ENCODE measurements at places on chromosomes 3 and 15.

- DNase-seq = no peak
Observed at GRCh38 chr15:78322243-78322642, 17.9 kb upstream of the CRABP1 start.

DNA sequence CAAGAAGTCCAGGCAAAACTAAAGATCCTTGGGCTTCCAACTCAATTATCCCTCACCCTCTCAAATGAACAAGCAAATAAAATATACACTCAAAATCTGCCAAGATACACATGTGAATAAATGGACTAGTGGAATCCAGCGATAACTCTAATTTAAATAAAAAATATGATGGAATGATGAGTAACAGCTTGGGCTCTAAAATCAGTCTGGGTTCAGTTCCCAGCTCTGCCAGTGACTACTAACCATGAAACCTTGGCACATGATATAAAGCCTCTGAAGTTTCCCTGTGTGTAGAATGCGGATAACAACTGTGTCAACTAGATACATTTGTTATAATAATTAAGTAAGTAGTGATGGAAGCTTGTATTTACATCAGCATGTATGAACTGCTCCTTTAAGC lies 81.3 kb downstream of the CADPS start:
- DNase-seq = no peak

GRCh38 chr3:77025471-77025870 lies 14.4 kb upstream of the ROBO2 start:
- DNase-seq = no peak

DNA sequence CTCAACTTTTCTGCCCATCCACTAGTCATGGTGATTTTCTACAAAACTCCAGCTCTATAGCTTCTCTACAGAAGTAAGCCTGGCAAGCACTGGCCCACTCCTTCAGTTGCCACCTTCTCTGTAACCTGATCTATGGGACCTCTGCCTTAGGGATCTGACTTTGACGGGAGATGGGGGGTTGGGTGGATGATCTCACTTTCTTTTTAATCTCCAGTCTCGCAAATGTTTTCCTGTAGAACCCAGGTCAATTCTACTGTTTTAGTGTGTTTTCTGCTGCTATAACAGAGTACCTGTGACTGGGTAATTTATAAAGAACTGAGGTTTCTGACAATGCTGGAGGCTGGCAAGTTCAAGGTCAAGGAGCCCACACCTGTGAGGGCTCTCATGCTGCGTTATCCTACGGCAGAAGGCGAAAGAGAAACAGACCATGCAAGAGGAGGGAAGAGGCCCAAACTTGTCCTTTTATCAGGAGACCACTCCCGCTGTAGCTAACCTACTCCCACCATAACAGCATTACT lies 189.9 kb upstream of the THRB start:
- DNase-seq = no peak

- no peak for DNase-seq
Observed at GRCh38 chr15:41648770-41649169, 11.4 kb upstream of the MGA start.

DNA sequence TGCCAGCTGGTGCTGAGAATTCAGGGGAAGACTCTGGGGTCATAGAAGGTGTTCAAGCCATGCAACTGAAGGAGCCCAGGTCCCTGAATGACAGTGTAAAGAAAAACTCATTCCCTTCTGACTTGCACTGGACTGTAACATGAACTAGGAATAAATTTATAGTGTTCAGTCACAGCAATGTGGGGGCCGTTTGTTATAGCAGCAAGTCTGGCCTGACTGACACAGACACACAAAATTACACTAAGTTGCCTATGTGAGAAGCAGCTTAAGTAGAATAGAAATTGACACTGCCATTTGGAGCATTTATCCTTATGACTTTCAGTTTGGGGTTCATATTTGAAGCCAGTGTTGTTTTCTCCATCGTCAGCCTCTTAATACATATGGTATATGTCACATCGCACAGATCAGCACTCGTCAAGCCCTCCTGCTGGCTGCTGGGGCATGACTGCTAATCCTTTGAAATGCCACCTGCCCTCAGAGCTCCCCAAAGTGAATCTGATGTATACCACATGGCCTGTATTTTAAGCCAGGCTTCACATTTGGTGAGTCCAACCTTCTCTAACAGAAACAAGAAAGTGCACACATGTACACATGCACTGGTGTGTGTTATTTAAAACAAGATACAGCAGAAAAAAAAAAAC lies 17.1 kb upstream of the HEG1 start:
- DNase-seq = no peak

- DNase-seq = no peak
Observed at GRCh38 chr15:48643776-48644466, 1.6 kb downstream of the FBN1 start.

- no peak for DNase-seq
Observed at GRCh38 chr3:158748237-158748828, 16.1 kb upstream of the RARRES1 start.

DNA sequence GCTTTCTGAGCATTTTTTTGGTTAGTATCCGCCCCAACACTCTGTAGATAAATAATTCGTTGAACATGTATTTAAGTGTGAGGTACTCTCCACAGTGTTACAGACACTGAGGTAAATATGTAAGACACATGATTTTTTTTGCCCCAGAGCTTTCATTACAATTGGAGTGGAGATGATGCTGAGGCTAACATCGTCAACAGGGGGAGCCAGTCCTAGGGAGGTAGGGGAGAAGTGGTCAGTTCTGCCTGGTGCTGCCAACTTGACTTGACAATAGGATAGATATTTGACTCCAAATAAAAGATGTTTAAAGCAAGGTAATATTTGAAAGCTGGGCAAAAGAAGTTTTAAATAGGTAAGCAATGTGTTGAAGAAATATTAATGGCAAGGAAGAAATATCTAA lies 295.7 kb downstream of the UNC13C start:
- DNase-seq = no peak

DNA sequence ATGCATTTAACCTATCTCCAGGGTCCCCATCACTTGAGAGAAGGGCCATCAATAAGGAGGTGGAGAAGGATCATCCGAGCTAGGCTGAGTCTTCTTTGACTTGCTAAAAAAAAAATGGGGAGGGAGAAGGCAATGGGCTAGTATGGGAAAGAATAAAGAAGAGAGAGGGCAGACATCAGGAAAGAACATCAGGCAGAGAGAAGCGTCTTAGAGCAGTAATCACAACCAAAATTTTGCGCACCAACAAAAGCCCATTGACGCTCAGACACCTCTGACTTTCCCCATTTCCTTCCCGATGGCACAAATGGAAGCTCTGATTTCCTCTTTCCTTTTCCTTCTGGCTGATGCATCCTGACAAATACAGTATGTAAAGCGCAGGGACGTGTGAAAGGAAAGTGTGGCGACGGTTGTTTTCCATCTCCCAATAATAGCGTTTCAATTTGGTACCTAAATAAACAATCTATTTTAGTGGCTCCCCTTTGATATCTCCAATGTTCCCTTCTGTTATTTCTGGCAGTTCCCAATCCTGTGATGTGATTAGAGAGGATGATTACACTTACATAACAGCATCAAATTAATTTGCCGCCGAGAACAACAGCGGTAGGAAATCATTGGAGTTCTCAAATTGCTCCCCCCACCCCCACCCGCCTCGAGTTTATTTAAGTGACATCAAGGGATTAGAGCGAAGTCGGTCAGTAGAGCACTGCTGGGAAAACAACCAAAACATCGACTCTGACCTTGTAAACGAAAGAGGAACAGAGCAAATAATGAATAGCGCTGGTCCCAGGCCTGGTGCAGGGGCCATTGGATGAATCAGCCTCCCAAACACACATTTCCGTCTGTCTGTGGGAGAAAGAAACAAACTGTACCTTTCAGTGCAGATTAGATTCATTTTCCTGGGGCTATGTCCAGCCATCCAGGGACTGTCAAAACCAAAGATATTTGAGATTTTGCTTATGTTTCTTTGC lies 273.3 kb upstream of the ICE2 start:
- DNase-seq = no peak

GRCh38 chr3:69997631-69998307 lies 1.8 kb upstream of the SAMMSON start:
- DNase-seq = no peak

DNA sequence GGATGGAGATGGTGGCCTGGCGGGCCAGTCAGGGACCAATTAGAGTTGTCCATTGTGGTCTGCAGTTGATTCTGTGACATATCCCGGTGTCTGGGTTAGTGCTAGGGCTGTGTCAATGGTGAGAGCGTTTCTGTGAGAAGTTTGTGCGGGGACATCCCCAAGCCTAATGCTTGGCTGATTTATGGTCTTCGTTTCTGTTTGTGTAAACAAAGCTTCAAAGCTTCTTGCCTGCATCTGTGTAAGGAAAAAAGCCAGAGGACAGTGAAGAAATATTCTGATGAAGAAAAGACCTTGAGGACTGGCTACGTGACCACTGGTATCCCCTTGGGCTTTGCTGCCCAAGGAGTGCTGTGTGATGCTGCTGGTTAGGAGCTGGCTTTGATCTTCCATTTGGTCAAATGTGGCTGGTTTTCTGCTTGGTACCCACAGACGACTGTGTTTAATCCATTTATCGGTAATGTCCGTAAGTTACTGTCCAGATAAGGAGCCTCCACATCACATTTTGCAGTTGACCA lies 74.6 kb upstream of the LRTM1 start:
- no peak for DNase-seq

- no peak for DNase-seq
Observed at GRCh38 chr3:98806521-98806920, 43.4 kb downstream of the ST3GAL6 start.

- no peak for DNase-seq
Observed at GRCh38 chr3:191321019-191321767, 8.0 kb upstream of the CCDC50 start.

GRCh38 chr15:70820214-70820613 lies 33.7 kb downstream of the LARP6 start:
- no peak for DNase-seq

DNA sequence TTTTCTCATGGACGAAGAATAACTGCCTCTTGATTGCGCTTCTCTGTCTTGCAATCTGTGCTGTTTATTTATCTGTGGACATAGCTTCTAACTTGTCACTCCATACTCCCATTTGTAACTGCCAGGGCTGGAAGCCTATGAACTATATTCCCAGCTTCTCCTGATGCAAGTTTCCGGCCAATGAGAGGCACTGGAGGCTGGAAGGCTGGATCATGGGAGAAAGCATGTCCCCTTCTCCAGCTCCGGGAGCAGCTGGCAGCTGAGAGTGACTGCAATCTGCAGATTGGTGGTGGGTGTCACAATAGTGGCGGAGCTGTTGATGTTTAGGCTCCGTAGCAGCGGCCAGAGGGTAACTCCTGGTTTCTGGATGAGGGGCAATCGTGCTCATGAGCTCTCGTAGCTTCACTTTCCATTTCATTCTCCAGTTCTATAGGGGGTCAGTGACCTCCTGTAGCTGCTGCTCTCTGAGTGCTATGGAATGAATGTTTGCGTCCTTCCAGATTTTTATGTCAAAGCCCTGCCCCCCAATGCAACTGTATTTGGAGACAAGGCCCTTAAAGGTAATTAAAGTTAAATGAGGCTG lies 35.7 kb upstream of the PCSK6 start:
- DNase-seq = no peak

GRCh38 chr3:128423525-128424147 lies 43.1 kb downstream of the DNAJB8 start:
- no peak for DNase-seq

DNA sequence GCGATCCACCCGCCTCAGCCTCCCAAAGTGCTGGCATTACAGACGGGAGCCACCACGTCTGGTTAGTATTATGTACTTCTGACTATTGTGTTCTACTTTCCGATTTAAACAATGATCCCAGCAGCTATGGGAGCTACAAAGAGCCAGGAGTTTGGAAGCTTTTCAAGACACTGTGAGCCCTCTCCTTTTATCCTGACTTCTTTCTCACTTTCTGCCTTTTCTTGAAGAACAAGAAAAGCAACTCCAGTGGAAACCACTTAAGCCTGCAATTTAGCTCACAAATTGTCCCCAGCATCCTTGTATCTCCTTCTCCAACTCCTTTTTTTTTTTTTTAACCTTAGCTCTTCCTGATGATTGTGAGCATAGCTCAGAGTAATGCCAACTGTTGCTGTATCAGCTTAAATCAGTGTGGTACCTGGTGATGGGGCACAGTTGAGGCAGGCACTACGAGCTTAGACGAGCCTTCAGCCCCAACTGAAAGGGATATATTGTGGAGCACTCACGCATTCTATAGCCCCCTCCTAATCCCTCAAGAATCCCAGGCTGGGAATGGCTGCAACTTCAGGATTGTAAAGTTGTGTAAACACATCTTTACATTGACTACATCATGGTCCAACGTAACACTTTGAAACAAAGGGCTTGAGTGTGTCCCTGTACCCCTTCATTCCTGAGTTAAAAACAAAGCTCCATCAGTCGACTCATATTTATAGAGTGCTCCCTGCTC lies 677.0 kb downstream of the FHIT start:
- DNase-seq = no peak

- no peak for DNase-seq
Observed at GRCh38 chr15:63669074-63669473, 71.9 kb downstream of the FBXL22 start.

DNA sequence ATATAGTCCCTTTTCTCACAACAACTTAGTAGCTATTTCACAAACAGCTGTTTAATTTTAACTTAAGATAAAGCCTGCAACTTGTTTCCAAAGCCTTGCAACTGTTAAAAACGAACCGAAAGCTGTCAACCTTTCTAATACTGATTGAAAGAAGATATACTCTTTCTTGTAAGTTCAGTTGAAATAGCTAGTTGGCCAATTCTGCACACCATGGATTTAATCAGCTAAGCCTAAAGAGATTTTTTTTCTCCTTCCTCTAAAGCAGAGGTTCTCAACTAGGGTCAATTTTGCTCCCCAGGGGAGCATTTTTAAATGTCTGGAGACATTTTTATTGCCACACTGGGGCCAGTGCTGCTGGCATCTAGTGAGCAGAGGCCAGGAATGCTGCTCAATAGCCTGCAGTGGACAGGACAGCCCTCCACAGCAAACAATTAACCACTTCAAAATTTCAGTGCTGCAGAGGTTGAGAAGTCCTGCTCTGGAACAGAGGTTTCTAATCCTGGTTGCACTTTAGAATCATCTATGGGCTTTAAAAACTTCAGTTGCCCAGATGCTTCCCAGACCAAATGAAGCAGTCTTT lies 26.2 kb downstream of the MINDY4B start:
- DNase-seq = no peak

DNA sequence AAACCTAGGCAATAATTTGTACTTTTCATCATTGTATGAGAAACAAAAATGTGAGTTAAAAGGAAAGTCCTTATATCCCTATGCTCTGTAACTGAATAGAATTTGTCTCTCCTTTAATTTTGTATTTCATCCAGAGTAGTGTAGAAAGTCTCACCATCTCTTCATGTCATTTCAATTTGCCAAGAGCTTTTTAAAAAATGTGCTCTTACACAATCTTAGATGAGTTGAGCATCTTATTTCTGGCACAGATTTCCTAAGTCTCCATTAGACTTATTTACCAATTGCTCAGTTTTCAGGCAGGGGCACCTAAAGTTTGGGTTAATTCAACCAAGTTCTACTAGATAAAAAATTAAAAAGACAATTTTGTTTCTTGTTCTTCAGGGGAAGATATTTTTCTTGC lies 201.5 kb upstream of the RBMS3 start:
- no peak for DNase-seq

GRCh38 chr3:123353227-123353849 lies 95.6 kb downstream of the ADCY5 start:
- DNase-seq = no peak

GRCh38 chr15:49410641-49411040 lies 12.4 kb upstream of the FGF7 start:
- no peak for DNase-seq

- DNase-seq = no peak
Observed at GRCh38 chr3:42714171-42714852, 11.7 kb upstream of the HHATL start.

GRCh38 chr3:139136469-139137202 lies 91.9 kb upstream of the PRR23C start:
- no peak for DNase-seq
